ENCODE measurements at places on chromosomes 16 and 17.
A peak's percentile ranks its signal among the peaks of the same experiment; 100 is the strongest.

- DNase-seq = no peak
These were observed 24.1 kb upstream of the SCNN1B start for GRCh38 chr16:23278031-23278430.

GRCh38 chr17:3768341-3768740 is 32.6 kb downstream of the ITGAE start:
- DNase-seq = no peak

GRCh38 chr17:78748730-78749317 is 33.2 kb downstream of the CYTH1 start:
- DNase-seq = peak; percentile 64

GRCh38 chr17:64608571-64608981 is 53.5 kb downstream of the SMURF2 start:
- DNase-seq = no peak

GRCh38 chr17:27384261-27384701 is 72.0 kb upstream of the KSR1 start:
- no peak for DNase-seq

- no peak for DNase-seq
These were observed 24.1 kb upstream of the KRT24 start for GRCh38 chr17:40727447-40728231.

DNA sequence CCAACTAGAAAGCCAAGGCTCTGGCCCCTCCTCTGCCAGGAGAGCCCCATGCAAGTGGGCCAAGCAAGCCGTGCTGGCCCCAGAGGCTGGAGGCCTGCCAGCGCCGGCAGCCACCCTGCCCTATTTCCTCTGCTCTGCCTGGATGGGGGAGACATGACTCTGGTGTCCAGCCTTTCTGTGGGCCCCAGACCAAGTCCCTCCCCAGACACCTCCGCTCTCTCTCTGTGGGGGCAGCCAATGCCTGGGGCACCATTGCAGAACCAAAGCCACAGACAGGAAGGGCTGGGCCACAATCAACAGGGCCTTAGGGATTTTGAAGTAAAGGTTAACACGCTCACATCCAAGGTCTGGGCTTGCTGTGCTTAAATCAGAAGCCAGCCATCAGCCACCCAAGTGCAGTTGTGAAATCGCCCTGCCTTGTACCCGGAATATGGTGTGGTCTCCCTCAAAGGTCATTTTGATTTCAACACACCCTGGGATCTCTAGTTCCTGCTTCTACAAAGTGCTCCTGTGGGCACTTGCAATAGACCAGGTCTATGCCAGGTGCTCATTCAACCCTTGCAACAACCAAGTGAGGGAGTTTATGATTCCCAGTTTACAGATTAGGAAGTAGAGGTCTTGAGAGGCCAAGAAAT is 63.5 kb upstream of the TEX2 start:
- DNase-seq = no peak

DNA sequence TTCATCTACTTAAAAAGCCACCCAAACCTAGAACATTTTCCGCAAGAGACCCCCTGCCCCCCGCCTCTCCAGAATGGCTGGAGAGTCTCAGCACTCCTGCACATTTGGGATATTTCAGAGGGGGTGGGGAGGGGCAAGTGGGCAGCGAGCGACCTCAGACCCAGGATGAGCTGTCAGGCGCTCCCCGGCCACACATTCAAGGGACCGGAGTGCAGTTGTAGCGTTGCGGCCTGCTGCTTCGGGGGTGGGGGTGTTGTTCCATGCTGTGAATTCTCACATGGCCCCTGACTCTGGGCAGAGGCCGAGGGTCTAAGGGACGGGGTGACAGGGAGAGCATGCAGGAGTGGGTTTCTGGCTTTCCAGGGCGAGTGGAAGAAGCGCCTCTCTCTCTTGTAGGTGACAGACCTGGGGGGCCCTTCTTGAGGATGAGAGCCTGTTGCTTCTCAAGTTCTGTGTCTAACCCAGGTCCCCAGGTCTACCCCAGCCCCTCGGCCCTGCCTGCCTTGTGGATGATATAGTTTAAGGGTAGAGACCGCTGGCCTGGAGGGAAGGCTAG is 231.2 kb downstream of the SEC14L1 start:
- DNase-seq = no peak

GRCh38 chr16:17768257-17768656 is 297.5 kb upstream of the XYLT1 start:
- no peak for DNase-seq

GRCh38 chr16:63363738-63364137 is 1327.5 kb upstream of the CDH8 start:
- no peak for DNase-seq

- no peak for DNase-seq
These were observed 7.3 kb downstream of the TCF25 start for GRCh38 chr16:89880477-89881367.

- DNase-seq = no peak
These were observed 63.7 kb upstream of the SIAH1 start for GRCh38 chr16:48448841-48449481.

- no peak for DNase-seq
These were observed 5.5 kb downstream of the USP6 start for GRCh38 chr17:5121186-5121841.

DNA sequence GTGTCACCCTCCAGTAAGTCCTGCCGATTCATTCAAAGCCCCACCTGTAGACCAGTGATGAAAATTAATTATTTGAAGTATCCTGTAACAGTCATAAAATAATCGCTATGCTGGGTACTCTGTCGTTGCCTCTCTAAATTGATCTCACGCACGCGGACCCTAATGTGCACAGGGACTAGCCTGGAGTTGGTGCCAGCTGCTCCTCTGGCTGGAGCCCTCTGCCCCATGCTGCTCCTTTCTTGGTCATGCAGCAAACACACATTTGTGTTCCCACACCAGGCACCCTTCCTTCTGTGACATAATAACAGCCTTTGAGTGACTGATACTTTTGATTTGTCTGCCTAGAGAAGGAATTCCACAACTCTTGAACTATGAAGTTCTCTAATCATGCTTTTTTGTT is 16.0 kb downstream of the RAB11FIP3 start:
- DNase-seq = no peak

GRCh38 chr17:46135126-46135812 is 58.0 kb downstream of the KANSL1 start:
- no peak for DNase-seq

DNA sequence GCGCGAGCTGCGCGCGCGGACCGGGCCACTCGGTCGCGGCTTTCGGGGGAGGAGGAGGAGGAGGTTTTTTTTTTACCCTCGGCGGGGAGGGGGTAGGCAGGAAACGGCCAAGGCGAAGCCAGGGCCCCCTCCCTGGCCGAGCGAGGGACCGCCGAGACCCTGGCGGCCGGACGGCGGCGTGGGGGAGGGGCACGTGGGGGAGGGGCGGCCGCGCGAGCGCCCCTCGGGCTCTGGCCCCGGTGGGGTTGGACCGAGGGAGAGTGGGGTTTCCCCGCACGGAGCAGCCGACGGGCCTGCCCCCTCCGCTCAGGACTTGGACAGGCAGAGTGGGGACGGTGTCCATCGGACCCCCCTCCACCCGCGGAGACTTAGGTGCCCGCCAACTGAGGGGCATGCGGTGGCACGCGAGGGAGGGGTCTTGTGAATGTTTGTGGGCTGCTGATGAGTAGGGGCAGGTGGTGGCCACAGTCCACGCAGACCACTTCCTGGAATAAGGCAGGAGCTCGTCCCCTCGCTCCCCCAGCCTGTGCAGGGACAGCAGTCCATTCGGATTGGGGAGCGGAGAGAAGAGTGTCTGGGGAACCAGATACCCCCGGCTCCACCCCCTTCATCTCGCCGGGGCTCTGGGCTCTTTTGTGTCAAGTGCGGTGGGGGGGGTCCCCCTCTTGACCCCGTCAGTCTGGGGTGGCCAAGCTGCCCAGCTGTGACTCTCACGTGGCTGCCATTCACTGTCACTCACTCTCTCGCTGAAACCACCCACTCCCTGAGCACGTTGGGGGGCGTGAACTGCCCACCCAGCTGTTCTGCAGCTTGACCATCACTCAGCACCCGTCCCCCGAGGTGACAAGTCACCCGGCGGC is 3.0 kb upstream of the CHD3 start:
- DNase-seq = peak; percentile 26

DNA sequence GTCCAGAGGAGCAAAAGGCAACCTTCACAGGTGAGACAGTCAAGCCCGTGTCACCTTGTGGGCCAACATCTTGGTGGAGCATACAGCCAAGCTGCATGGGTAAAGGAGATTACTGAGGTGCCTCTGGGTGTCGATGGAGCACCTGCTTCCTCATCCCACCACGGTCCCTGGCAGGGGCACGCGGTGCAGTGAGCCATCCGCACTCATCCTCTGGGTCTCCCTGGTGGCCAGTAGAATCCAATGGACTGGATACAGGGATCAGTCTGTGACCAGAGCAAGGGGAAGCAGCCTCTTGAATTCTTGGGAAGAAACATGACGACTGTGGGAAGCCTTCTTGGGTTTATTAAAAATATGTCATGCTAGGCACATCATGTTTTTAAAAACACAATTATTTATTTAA is 4.8 kb upstream of the WSCD1 start:
- no peak for DNase-seq

DNA sequence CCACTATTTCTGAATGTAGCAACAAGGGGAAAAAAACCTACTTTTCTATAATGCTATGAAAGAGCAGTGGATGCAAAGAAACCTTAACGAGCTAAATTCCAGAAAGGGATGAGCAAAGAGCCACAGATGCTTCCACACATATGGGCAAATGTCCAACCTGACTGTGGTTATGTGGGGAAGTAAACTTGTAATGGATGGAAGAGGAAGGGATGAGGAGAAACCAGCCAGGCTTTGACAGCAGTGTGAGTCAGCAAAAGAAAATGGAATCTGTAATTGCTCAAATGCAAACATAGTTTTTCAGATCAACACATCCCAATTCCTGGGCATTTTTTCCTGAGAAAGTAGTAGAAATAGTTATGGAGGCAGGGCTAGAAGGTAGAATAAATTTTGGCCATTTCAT is 204.8 kb upstream of the CPHXL start:
- DNase-seq = no peak

- DNase-seq = peak; percentile 38
These were observed 802 bp downstream of the SETD6 start for GRCh38 chr16:58515871-58516767.

- DNase-seq = no peak
These were observed 38.5 kb downstream of the ZNF276 start for GRCh38 chr16:89759746-89760340.

GRCh38 chr17:6651919-6652452 is 424 bp downstream of the C17orf100 start:
- peak; percentile 31 for DNase-seq

- no peak for DNase-seq
These were observed 17.2 kb downstream of the ST3GAL2 start for GRCh38 chr16:70421473-70422311.

GRCh38 chr16:86346034-86346433 is 164.3 kb upstream of the FOXF1 start:
- DNase-seq = no peak

DNA sequence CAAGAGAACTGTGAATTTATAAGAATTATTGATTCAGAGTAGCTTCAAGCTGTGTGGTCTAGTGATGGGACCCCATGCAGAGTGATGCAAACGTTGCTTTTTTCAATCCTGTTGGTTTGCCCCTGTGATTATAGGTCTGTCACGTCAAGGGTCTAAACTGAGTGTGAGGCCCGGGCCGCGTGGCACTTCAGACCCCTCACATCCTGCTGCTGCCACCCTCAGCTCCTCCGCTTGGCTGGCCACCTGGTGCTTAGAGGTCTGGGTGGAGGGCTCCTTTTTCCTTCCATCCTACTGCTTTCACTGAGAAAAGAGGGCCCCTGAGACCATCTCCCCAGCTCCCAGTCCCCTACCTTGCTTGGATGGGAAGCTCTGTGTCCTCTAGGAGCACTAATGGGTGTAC is 12.0 kb downstream of the MYL4 start:
- DNase-seq = no peak

- DNase-seq = no peak
These were observed 21.3 kb upstream of the SMIM5 start for GRCh38 chr17:75611851-75612429.

DNA sequence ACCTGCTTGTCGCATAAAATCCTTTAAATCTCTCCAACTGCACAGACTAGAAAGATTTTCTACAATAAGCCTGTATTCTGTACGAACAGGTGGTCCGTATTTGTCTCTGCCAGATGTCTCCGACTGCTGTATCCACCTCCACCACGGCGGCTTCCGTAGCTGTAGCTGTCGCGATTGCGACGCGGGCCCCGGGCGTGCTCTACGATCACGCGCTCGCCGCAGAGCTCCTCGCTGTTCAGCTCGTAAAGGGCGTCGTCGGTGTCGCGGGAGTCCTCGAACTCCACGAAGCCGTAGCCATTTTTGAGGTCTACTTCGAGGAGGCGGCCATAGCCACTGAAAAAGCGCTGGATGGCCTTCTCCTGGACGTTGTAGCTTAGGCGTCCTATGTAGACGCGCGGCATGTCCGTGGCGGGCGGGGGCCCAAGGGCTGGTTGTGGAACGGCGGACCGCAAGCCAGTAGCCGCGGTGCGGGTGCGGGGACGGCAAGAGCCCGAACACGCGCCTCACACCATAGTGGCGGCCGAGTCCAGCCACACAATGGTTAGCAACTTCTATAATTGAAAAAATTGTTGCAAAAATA is 36.1 kb downstream of the ZNF624 start:
- DNase-seq = no peak

DNA sequence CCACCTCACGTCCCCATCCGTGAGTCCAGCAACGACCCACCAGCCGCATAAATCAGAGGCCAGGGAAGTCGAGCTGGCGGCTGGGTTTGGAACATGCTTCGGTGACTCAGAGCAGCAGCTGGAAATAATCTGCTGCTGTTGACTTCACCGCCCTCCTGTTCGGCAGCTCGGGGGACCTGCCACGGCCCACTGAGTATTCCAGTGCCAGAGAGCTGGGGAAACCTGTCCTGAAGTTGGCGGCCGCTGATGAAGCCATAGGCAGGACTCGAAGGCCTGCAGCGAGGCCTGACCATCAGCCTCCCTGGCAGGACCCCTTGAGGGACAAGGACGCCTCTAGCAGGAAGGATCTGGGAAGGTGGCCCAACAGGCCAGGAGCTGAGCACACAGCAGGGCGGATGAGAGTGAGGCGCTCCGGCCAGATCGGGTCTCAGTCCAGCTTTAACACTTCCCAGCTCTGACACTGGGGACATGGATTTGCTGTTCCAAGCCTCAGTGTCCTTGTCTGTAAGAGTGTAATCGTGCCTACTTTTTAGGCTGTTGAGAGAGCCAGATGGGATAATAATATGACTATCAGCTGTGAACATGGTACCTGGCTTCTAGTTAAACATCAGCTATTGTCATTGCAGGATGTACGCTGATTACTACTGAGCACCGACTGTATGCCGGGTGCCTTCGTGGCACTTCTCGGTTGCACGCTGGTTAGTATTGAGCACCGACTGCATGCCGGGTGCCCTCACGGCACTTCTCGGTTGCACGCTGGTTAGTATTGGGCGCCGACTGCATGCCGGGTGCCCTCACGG is 50.4 kb upstream of the CIBAR2 start:
- DNase-seq = no peak

All from T-helper 9 cell (primary cell).